ENCODE measurements at places on chromosomes 6 and 20.

DNA sequence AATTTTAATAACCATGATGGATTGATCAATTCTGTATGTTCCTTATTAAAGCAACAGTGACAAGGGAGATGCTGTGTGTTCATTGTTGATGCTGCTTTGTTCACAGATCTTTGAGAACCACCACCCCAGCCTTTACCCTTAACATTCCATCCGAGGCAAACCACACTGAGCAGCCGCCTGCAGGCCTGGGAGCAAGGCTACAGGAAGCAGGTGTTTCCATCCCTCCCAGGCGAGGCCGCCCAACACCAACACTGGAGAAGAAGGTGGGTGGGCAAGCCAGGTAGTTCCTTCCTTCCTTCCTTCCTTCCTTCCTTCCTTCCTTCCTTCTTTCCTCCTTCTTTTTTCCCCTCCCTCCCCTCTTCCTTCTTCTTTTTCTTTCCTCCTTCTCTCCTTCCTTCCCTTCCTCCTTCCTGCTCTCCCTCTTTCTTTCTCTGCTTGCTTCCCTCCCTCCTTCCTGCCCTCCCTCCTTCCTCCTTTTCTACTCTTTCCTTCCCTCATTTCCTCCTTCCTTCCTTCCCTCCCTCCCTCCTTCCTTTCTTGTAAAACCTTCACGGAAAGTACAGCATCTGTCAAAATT lies 13.7 kb downstream of the TTLL2 start:
- DNase-seq = no peak

DNA sequence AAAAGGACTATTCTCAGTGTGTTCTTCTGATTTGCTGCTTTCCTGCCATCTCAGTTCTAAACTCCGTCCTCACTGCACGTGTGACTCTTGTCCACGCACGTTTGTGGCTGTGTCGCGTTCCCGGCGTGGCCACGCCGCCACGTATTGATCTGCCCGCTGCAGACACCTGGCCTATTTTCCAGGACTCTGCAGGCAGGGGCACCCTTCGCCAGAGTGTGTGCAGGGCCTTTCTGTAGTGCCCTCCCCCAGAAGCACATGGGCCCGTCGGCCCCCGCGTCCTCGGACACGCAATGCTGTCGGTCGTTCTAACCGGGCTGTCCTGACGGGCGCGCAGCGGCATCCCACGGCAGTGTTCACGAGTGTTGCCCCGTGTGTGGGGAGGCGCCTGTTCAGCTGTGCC lies 87.6 kb downstream of the YTHDF1 start:
- DNase-seq = no peak

DNA sequence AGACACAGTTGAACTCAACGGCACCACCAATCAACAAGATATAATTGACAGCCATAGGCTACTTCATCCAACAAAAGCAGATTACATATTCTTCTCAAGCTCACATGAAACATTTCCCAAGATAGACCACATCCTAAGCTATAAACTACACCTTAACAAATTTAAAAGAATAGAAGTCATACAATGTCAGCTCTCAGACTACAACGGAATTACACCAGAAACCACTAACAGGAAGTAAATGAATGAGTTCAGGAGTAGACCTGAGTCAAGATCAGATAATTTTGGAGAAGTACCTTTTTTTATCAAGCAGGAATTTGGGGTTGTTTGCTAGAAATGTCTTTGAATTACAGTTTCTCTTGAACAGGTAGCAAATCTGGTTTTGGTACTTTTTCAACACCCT lies 237.8 kb downstream of the TBX18 start:
- no peak for DNase-seq

GRCh38 chr6:106056060-106056745 lies 29.9 kb upstream of the PRDM1 start:
- no peak for DNase-seq

DNA sequence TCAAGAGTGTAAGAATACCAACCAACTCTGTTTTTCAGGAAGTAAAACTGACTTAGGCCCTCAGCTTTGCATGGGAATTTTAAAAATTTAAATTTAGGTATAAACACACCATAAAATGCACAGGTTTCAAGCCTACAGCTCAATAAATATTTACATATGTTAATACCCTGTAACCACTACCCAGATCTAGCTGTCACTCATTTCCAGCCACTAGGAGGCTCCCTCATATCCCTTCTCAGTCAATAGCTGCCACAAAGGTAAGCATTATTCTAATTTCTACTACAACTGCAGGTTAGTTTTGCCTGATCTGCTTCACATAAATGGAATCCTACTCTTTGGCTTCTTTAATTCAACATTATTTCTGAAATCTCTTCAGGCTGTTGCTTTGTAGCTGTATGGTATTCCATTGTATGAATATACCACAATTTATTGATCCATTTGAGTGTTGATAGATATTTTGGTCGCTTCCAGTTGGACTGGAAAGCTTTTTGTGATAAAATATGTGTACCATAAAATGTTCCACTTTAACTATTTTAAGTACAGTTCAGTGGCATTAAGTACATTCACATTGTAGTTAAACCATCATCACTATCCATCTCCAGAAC lies 32.5 kb upstream of the MEI4 start:
- DNase-seq = no peak

- DNase-seq = no peak
These were observed 145.3 kb downstream of the GMPR start for GRCh38 chr6:16383607-16384206.

- peak; percentile 53 for DNase-seq
These were observed at the start of gene KCNG1 for GRCh38 chr20:51022803-51023616. KCNG1 (minus strand) TSS chr20:51023107; CDS start chr20:51010338, 12,769 bp downstream.

- DNase-seq = no peak
These were observed 34.4 kb downstream of the CBFA2T2 start for GRCh38 chr20:33524261-33524660.

DNA sequence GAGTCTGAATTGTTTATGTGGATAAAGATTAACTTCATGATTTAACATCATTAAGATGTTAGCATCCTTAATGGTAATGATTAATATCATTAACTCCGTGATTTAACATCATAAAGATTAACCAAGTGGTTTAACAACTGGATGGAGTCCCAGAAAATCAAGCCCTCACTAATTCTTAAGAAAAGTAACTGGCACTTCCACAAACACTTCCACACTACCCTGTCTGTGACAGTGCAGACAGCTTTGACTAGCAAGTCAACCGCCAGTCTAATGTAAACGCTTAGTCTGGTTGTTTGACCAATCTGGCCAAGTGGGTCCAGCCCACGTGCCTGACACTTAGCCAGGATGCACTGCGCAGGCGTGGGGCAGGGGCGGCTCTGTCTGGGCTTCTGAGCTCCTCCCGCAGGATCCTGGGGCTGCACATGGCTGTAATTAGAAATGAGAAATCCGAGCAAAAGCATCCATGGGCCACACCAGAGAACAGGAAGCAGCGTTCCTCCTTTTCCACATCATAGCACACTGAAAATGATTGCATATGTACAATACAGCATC lies 424.2 kb downstream of the FOXA2 start:
- no peak for DNase-seq

DNA sequence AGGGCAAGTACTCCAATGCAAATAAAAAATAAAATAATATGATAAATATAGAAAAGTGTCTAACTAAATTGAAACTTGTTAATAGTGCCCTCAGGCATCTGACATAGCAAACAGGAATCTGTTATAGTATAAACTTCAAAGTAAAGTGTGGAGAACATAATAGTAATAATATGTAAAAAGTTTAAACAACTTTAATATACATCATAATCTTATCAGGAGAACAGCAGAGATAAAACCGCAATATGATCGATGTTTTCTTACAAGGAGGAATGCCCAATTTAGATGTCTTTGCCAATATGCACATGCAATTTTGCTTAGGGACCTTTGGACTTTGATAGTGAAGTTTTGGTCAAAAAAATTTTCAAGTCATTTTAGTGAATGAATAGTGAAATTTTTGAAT lies 514.8 kb upstream of the IMPG1 start:
- no peak for DNase-seq

- no peak for DNase-seq
These were observed 257.6 kb upstream of the THEMIS start for GRCh38 chr6:128158496-128158895.

- no peak for DNase-seq
These were observed 8.7 kb upstream of the PLTP start for GRCh38 chr20:45920462-45921336.

DNA sequence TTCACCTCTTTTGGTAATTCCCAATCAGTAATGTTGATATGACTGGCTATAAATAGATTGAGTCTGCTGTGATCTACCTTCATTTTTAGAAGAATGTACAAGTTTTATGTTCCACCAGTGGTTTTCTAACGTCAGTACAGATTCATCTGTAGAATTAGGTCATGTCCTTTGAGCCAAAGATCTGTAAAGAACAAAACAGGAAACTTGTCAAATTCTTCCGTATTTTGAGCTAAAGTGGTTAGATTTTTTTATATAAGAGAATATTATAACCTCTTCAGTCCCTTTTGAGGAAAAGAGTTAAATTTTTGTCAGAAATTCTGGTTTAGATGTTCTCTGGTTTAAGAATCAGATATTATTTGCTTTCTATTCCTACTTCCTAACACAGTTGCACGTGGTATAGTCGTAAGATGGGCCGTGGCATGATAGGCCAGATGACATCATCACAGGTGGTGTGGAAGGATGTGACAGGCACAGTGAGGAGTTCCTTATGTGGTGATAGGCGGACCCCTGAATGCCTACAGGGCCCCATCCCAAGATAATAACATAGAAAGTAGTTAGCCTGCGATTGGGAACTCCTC lies 62.3 kb downstream of the SNX9 start:
- DNase-seq = no peak

- DNase-seq = peak; percentile 20
These were observed 169.7 kb downstream of the HAO1 start for GRCh38 chr20:7770578-7770977.

DNA sequence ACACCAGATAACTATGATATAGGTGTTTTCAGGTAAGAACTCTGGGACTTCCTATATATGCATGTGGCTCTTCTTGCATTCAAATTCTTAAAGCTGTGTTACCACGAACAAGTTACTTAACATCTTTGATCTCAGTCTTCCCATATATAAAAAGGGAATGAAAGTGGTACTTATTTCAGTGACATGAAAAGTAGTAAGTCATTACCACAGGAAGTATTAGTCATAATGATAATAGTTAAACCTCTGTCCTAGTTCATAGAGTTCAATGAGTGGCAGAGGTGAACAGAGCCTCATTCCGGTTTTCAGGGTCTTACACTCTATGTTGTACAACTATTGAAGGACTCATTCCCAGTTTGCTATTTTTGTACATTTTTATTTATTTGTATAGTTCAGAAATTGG lies 237.0 kb downstream of the NKAIN2 start:
- DNase-seq = no peak

- no peak for DNase-seq
These were observed 40.9 kb downstream of the NCOA7 start for GRCh38 chr6:125831659-125832058.

DNA sequence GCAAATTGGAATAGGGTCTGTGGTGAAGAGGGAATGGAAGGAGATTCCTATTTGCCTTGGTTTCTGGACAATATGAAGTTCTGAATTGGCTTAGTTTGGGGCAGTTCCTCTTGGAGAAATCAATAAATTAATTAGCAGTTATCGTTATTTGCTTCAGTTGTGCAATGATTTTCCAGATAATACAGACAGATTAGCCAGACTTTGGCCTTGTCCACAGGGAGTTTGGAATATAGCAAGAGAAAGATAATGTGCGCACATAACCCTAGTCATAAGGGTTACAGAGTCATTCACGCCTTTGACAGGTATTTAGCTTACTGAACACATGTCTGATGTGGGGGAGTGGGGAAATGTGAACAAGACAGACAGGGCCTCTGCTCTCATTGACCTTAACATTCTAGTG lies 1.3 kb downstream of the ATRN start:
- DNase-seq = no peak

DNA sequence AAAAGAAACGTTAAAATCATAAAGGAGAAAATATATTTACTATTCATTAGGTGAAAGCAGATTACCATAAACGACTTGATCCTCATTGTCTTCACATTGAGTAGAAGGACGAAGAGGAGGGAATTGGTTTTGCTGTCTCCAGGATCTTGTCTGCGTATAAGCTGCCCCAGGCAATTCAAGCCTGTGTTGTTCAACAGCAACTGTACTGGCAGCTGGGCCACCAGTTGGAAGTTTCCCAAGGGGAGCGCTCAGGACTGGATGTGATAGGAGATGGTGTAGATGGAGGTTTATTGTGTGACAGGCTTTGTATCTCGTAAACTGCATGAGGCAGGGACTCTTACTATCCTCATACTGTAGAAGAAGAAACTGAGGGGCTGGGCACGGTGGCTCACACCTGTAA lies 3.9 kb upstream of the FANCE start:
- no peak for DNase-seq

GRCh38 chr6:123747515-123747914 lies 56.1 kb upstream of the NKAIN2 start:
- DNase-seq = no peak

DNA sequence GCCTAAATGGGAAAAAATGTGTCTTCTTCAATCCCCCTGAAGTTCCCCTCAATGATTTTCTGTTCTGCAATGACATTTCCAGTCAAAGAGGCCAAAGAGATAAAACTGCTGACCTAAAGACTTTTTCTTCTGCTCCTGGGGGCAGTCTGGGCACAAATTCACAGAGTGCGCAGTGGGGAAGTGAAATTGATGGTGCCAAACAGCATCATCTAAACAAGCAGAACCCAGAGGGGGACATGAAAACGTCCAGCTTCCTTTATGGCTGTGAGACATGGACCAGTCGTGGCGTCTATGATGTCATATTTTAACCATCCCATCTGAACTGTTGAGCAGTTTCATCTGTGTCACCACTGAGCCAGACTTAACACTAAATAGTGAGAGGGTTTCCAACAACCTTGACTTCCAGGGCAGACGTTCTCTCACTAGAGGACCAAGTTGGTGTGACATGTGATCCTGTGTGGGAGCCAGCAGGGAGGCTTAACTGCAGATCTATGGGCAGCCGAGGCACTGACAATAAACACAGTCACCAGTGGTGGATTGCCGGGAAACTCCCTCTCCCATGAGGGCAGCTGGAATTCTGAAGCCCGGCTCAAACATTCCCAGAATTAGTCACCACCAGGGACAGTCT lies 12.4 kb downstream of the SCML4 start:
- no peak for DNase-seq

- no peak for DNase-seq
These were observed 111.6 kb downstream of the SNX5 start for GRCh38 chr20:17856837-17857605.

DNA sequence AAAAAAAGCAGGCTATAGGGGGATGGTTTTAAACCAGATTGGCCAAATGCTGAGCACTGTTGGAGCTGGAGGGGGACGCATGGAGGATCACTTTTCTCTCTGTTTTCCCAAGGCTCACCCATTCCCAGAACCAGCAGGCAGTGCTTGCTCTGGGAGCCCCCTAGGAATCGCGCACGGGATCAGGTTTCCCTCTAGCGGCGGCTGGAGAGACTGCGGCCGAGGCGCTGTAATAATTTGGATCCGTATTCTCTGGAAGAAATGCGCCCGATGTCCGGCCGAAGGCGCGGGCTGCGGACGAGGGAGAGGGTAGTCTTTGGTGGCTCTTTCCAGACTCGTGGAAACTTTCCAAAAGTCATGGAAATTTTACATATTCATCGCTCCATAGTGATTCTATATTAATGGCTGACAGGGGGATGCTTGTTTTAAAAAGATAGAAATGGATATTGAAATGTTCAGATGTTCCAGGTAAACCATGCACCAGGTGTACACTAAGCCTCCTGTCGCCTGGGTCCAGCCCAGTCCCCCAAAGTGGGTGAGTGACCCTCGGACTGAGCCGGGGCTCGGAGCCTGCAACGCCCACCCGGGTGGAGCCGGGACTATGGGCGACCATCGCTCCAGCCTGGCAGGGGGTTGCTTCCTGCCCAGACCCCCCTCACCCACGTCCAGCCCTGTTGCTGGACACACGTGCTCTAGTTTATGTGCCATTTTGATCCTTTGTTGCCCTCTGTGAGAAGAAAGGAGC lies 78.7 kb upstream of the PHACTR3 start:
- peak; percentile 20 for DNase-seq
